ENCODE measurements at places on chromosomes 6 and 20.
A peak's percentile ranks its signal among the peaks of the same experiment; 100 is the strongest.

- no peak for DNase-seq
These were observed 44.0 kb upstream of the DOK5 start for GRCh38 chr20:54431156-54431944.

- no peak for DNase-seq
These were observed 140.7 kb upstream of the STXBP5 start for GRCh38 chr6:147063469-147064031.

- DNase-seq: no peak
These were observed 79.8 kb upstream of the ARID1B start for GRCh38 chr6:156697225-156697830.

- DNase-seq: no peak
These were observed 29.8 kb downstream of the TENT5A start for GRCh38 chr6:81722506-81723223.

GRCh38 chr20:58891086-58891717 lies 38.7 kb downstream of the GNAS start:
- peak; percentile 71 for DNase-seq

- DNase-seq: no peak
These were observed 4.2 kb downstream of the GABRR2 start for GRCh38 chr6:89310929-89311328.

DNA sequence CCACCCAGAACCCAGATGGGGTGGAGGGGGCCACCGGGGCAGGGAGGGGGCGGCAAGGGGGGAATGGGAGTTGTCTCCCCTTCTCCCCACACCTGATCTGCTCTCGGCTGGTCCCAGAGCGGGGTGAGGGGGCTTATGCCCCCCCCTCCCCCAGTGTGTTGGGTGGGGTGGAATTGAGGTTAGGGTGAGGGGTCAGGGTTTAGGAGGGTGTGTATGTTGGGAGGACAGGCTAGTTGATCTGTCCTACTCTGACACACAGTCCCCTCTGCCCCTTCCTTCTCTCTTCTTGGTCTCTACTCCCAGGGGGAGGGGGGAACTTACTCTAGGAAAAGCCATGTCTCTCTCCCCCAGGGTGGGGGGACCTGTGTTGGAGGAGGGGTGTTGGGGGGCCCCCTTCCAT lies 1.9 kb upstream of the ZBTB9 start:
- DNase-seq: no peak
